T follicular helper cell (primary cell): ENCODE measurements at places on chromosomes 7 and 10.

GRCh38 chr10:81920213-81920829 is 45.3 kb downstream of the NRG3 start:
- no peak for DNase-seq

DNA sequence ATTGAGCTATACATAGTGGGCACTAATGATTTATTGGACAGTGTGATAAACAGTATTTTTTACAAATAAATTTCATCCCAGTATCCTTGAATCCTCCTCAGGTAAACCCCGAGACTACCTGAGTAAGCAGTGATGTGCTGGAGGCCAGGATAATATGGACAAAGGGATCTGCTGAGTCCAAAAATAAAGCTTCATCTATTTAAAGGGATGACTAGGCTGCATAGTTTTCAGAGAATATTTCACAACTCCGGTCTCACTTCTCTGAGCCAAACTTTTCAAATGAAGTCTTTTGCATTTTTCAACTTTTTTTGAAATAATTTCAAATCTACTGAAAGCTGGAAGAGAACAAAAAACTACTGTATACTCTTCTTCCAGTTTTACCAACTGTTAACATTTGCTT is 2.5 kb downstream of the ACTR3B start:
- DNase-seq, result no peak

DNA sequence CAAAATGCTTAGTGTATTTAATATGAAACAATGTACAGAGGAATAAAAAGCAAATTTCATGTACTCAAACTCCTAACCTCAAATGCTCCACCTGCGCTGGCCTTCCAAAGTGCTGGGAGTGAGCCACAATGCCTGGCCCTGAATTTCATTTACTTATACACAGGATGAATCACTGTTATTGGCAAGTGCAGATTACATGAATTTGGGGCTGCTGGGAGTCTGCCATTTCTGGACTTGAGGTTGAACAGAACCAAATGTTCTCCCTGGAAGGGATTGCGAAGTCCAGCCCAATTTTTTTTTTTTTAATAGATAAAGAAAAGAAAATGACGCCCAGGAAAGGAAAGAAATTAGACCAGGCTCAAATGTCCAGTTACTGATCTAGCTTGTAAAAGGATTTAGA is 6.8 kb upstream of the CSTF2T start:
- DNase-seq, result no peak

- no peak for DNase-seq
Measured at GRCh38 chr10:68154211-68154497, 44.9 kb downstream of the MYPN start.

DNA sequence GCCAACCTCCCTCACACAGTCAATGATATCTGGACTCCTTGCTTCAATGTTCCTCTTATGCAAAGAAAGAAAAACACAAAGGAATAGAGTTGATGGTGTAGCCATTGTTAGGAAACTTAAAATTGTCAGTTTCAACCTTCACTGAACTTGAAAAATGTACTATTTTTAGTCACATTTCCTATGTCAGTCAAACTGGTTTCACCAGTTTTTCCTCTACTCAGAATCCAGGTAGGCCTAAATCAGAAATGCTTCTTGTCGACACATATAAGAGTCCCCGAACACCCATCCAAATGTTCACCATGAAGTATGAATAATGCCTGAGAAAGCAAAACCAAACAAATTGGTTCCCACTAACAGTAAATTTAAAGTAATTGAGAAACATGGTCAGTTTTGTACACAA is 42.4 kb upstream of the ZMYND11 start:
- no peak for DNase-seq

- DNase-seq, result peak; percentile 12
Measured at GRCh38 chr7:39633563-39634477, 10.4 kb downstream of the RALA start.

GRCh38 chr7:151541709-151542499 is 22.2 kb upstream of the RHEB start:
- no peak for DNase-seq

- no peak for DNase-seq
Measured at GRCh38 chr7:158125721-158126120, 461.9 kb downstream of the PTPRN2 start.

DNA sequence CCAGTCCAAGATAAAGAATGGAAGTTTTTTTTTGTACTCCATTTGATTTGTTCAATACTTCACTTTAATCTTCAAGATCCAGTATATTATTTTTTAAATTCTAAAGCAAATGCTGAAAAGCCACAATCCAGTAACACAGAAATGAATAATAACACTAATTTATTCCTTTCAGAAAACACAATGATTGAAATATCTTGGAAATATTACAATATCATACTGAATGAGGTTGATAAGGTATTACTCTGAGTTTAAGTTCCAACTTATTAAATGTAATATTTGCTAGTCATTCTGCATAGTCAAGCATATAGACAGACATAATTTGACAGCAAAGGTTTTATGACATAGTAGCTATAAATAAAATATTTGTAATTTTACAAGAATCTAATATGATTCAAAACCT is 4.4 kb downstream of the MEOX2 start:
- no peak for DNase-seq
